ENCODE measurements at places on chromosomes 1 and 21.
A peak's percentile ranks its signal among the peaks of the same experiment; 100 is the strongest.

- peak; percentile 30 for DNase-seq
These were observed 876 bp downstream of the LRRC7 start for GRCh38 chr1:69568421-69569174.

GRCh38 chr21:45111703-45112102, 37.3 kb downstream of the ADARB1 start:
- no peak for DNase-seq

DNA sequence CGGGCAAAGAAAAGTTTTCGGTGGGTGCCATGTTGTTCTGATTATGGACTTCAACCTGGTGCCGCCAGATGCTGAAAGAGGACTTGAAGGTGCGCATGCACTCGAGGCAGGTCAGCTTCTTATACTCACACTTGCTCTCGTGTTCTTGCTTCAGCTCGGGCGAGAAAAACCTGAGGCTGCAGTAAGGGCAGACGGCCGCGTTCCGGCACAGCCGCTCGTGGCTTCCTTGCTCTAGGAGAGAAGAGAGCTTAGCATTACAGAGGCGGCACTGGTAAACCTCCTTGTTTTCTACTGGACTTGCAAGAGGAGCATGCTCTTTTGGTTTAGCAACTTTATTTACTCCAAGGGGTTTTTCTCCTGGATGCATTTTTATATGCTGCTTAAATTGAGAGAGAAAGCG, 18.5 kb downstream of the ZBTB21 start:
- DNase-seq = no peak

DNA sequence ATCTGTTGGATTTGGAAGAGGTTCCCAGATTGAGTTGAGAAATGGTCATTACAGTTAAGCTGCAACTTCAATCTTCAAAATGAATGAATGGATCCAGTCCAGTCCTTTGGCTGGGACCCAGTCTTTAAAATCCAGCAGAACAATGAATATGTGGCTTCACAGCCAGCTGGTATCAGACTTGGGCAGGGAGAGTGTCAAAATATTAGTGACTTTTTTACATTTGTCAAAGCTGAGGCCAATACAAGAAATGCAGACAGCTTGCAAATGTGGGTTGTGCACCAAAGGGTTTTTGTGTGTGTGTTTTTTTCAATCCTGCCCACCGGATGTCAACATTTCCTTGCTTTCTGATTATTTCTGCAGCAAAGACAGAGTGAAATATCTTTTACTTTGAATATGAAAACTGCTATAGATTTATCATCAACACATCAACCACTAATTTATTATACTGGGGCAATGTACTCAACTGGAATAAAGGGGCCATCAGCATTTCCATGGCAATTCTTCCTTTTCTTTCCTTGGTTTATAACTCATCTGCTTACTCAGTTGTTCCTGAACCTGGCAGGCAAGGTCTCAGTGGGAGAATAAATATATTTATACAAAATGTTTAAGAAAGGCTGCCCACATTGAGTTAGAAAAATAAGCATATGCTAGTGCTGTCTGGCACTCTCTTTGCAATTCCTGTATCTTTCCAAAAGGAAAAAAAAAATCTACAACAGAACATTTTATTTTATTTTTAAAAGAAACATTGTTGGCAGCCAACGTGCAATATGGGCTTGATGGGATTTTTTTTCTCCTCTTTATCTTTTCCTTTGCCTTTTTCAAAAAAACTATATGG, 491.6 kb upstream of the C1orf87 start:
- peak; percentile 80 for DNase-seq

- DNase-seq = no peak
These were observed 51.3 kb downstream of the MAP10 start for GRCh38 chr1:232856541-232856940.

GRCh38 chr1:34763142-34763781, 3.7 kb downstream of the GJB4 start:
- DNase-seq = no peak

DNA sequence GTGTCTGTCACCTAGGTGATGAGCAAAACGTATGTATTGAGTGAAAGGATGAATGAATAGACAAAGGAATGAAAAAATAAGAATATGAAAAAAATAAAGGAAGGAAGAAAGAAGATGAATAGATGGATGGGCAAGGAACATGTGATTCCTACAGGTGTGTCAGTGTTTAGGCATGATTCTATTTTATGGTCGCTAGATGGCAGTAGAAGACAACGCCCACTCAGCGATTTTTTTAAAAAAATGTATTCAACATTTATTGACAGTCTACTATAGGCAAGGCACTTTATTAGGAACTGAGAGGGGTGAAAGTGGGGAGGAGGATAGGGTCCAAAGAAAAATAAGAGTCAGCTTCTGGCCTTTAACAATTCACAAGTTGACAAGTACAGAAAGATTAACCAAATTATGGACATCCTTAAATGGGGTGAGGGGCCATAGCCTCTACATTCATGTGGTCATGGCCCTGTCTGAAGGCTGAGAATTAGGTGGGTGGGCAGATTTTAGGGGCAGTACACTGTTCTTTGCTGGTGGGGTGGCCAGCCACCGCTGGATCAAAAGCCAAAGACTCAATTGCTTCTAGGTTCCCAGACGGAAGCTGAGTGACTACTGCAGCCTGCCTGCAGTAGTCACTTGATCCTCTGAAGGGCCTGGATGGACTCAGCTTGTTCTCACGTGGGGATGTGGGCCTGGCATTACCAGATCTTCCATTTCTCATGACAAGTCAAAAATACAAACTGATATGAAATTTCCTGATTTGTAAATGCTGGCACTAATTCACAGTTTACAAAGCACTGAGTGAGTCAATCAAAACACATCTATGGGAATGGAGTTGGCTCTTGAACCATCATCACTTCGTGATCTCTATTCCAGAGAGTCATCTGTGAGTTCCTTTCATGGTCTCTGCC, 83.9 kb downstream of the FASLG start:
- no peak for DNase-seq

DNA sequence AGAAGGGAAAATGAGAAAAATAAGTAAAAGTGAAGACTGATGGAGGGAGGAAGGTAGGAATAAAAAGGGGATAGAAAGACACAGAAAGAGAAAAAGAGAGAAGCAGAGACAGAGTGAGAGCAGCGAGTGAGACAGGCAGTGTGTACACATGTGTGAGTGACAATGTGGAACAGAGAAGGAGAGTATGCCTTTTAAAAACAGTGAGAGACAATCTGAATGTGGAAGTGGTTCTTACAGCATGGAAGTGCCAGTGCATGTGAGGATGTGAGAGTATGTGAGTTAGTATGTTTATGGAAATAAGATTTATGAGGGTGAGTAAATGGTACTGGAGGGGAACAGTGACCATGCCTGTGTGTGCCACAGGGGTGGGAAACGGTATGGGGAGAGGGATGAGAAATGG, 1.2 kb downstream of the NEGR1 start:
- no peak for DNase-seq

DNA sequence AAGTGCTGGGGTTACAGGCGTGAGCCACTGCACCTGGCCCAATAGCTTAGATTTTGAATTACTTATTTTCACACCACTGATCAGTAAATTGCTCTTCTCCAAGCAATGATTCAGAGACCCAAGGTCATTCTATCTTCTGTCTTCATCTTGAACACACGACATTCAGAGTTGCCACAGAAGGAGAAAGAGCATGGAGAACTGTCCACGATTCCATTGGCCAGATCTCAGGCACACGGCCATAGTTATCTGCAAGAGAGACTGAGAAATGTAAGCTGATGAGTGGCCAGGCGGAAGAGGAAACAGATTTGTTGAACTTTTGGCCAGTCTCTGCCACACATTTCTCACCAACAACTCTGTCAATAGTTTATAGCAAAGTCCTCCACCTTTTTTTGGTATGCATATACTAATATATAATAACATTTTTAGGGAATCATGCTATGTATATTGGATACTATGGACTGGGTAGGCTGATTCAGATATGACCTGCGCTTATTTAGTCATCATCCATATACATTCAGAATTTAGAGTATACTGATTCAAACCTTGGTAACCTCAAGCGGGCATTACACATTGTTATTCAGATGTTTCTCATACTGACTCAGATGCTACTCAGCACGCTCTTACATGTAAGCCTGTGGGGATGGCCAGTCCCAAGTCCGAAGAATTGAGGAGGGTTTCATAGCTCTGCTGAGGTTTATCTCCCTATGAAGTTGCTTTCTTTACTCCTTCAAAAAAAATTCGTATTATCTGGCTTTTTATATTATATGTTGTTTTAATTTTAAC, 25.5 kb upstream of the CAP1 start:
- DNase-seq = no peak

DNA sequence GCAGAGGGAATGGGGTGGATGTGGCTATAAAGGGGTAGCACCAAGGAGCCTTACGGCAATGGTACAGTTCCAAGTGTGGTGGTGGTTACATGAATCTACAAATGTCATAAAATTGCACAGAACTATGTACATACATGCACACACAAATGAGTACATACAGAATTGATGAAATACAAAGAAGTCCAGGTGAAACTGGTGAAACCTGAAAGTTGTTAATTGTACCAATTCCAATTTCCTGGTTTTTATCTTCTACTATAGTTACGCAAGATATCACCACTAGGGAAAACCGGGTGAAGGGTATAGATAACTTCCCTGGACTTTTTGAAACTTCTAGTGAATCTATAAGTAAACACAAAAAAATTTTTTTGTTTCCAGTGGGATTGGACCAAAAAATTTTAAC, 18.9 kb downstream of the HSF2BP start:
- no peak for DNase-seq

- DNase-seq = peak; percentile 67
These were observed 3.4 kb upstream of the AHDC1 start for GRCh38 chr1:27607239-27607804.

- DNase-seq = no peak
These were observed 604.6 kb downstream of the LRRIQ3 start for GRCh38 chr1:73593364-73593763.

DNA sequence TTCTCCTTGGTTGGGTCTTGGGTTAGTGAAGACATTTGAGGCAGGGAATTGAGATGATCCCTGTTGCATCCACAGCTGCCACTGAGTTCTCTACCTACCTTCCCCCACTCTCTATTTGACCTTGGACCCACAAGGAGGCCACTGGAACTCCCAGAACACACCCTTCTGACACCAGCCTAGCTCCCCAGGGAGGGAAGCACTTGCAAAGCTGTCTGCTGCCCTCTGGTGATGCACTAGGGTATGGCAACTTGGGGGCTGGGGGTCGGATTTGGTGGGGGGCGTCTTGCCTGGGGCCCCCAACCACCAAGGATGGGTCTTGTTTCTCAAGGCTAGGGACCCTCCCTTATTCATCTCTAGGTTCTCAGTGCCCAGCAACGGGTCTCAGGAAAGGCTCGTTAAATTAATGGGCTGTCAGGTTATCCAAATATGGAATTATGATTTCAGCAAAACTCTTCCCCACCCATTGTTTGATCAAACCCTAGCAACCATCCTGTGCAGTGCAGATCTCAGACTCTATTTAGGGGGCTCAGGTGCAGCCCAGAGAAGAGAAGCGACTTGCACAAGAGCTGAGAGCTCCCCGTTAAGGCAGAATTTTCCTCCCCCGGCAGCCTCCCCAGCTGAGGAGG, 177.8 kb upstream of the KLHDC7A start:
- no peak for DNase-seq

DNA sequence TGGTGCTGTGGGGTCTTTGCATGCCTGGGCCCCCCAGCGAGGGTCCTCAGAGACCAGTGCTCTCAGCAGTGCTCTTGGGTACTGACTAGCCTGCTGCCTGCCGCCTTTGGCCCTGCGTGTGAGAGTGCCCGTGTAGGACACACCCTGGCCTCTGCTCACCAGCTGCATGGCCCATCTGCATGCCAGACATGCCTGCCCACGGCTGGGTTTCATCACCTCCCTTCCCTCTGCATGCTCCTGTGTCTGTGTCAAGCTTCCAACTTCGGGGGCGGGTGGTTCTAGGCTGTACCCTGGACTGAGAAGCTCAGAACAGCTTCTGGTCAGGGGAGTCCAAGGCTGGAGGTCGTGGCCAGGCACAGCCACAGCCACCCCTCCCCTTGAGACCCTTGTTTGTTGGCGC, 56.9 kb downstream of the PTPRF start:
- peak; percentile 39 for DNase-seq

DNA sequence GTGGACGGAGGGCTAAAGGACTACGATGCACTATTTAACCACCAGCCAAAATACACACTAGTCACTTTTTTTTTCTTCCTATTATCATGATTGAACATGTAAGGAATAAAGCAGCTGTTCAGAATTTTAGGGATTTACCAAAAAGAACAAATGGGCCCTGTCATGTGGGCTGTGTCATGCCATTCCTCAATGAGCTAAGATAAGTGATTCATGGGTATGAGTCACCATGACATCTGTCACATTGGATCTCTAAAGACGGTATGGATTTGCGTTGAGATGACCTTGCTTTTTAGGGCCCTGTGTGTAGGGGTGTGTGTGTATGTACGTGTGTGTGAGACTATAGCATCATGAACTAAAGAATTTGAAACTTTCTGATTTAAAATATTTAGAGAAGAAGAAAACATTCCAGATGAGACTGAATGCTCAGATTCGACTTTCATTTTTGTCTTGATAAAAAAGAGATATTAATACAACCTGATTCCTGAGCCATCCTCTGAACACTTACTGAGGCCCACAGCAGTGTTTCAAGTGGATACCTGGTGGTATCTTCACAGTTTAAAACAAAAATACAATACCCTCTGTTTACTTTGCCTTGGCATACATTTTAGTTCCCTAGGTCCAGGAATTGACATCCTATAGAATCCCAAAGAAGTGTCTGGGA, 246.1 kb upstream of the DUSP10 start:
- DNase-seq = no peak

- no peak for DNase-seq
These were observed 45.6 kb upstream of the PLA2G4A start for GRCh38 chr1:186783193-186783592.

DNA sequence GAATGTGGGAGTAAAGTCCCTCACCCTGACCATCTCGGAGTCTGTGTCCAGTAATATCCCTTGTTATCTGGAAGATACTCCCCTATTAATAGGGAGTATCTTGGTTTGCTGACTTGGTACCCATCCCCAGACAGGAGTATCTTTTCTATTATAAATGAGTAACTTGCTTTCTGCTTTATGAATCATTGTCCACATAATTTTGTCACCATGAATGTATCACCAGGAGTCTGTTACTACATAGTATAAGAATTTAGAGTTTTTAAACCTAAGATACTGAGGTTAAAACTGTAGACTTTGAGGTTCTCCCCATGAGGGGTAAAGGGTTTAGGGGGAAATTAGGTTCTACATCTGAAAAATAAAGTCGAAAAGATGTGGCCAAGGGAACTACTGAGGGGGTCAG, 175.6 kb downstream of the FCRL5 start:
- DNase-seq = no peak

GRCh38 chr1:32861904-32862695, 8.6 kb downstream of the FNDC5 start:
- no peak for DNase-seq

DNA sequence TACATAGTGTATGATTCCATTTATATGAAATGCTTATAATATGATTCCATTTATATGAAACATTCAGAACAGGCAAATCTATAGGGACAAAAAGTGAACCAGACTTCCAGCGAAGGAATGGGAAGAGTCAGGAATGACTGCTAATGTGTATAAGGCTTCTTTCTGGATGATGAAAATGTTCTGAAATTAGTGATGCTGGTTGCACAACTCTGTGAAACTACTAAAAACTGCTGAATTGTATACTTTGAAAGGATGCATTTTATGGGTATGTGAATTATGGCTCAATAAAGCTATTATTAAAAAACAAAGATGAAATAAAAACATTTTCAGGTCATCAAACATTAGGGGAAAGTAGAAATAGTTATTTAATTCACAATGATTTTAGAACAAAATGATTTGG, 14.1 kb upstream of the IL24 start:
- no peak for DNase-seq

GRCh38 chr1:156492591-156493080, 7.9 kb downstream of the MEF2D start:
- DNase-seq = peak; percentile 65

- no peak for DNase-seq
These were observed 43.2 kb upstream of the DISC1 start for GRCh38 chr1:231583376-231583775.

Data from right hindlimb (tissue), 1 donor.